ENCODE measurements at places on chromosomes 1 and 21.

DNA sequence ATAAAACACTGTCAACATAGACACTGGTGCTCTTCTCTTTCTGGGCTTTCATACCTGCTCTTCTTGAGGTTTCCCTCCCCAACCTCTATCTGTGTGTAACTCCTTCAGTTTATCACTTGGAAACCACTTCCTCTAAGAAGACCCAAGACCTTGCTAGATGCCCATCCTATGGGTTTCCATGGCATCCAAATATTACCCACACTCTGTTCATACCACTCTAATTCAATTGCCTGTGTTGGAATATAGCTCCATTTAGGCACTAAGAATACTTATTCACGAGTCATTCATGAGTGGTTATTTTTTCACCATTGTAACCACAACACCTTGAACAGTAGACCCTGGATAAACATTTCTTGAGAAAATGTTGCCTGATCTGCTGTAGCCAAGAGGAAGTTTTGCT, 231.1 kb upstream of the SGIP1 start:
- no peak for DNase-seq

GRCh38 chr1:172673761-172674160, 14.9 kb downstream of the FASLG start:
- DNase-seq, result no peak

DNA sequence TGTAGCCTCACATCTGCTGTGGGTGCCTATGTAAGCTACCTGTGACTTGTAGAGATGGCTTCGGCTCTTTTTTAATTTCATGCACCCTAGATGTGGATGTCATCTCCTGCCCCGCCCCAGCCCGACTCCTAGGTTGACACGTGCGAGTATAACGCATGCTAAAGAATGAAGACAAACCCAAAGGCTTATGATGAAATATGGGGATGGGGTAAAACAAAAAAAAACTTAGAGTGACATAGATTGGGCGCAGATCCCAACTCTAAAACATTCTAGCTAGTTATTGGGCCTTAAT, 613 bp upstream of the ERO1B start:
- no peak for DNase-seq

DNA sequence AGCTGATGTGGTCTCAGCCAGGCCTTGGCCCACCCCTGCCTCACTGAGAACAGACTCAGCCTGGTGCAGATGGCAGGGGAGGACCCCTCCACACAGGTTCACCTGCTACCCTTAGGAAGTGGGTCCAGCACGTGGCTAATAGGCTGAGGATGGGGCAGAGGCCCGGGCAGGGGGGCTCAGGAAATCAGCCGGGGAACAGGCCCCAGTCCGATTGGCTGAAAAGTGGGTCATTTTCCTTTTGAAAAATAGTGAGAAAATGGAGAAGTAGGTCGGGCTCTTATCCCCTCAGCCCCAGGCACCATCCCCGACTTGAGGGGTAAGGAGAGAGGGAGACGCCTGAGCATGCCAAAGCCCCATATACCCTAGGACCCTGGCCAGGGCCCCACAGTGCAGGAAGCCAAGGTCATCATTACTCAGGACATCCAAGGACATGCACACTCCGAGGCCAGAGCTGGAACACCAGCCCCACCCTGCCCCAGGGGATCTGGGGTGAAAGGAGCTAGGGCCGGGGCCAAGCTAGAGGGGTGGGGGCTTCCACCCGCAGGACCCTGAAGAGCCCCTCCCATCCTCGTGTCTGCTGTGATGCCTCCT, 11.0 kb downstream of the DLGAP3 start:
- DNase-seq, result no peak

- no peak for DNase-seq
Measured at GRCh38 chr1:27992276-27992675, 32.5 kb downstream of the XKR8 start.

DNA sequence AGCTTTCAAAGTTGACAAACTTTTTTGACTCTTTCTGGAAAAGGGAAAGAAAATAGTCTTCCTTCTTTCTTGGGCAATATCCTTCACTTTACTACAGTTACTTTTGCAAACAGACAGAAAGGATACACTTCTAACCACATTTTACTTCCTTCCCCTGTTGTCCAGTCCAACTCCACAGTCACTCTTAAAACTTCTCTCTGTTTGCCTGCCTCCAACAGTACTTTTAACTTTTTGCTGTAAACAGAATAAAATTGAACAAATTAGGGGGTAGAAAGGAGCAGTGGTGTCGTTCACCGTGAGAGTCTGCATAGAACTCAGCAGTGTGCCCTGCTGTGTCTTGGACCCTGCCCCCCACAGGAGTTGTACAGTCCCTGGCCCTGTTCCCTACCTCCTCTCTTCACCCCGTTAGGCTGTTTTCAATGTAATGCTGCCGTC, 160.8 kb upstream of the SGIP1 start:
- no peak for DNase-seq

Data from stimulated activated CD8-positive, alpha-beta memory T cell treated with anti-CD3 and anti-CD28 coated beads, Interleukin-15, amount 100 ng/mL, for 24 hours (primary cell).